CD4-positive, alpha-beta T cell treated with Interleukin-4 for 4 hours (primary cell): ENCODE measurements at places on chromosomes 2 and 18.

GRCh38 chr18:35348001-35348400 is 3.8 kb upstream of the ZNF24 start:
- DNase-seq = no peak

DNA sequence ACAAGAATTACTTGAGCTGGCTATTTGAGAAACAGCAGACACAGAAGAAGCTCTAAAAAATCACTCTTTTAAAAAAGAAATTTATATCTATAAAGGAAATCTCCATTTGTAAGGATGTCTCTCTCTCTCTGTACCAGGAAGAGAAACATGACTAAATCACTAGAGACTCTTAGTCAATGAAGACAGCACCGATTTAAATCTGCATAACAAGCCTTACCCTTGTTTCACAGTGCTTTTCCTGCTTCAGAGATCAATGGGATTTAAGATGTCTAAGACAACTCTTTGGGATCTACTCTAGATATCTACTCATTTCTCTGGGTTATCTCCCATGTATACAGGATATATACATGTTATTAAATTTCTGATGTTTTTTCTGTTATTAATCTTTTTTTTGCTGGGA is 359.2 kb upstream of the RND3 start:
- no peak for DNase-seq

- no peak for DNase-seq
These were observed 255.5 kb downstream of the RIT2 start for GRCh38 chr18:42860011-42860410.

DNA sequence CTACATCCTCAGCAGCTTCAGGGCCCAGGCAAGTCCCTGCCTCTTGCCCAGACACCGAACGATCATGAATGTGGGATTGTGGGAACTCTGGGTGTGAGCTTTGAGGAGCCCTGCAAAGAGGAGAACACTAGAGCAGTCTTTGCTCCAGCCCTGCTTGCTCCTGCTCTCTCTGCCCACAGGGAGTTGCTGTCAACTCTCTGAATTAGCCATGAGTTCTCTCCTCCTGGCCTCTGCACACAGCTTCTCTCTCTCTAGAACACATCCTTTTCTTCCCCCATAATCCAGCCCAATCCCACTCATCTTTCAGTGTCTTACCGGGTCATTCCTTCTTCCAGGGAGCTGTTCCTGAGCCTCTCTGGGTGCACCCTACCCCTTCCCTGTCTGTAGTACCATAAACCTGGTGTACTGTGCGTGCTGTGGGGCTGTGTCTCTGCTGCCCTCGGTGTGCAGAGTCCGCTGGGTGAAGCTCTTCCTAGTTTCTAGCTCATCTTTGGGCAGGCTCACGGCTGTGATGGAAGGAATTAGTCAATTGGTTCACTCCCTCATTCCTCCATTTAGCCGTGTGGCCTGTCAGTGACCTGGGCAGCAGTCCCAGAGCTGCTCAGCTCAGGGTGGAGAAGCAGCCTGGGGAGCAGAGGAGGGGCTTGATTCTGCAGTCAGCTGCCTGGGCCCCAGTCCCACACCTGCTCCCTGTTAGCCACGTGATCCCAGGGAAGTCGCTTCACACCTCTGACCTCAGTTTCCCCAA is 132.9 kb upstream of the HDAC4 start:
- no peak for DNase-seq

- DNase-seq = no peak
These were observed 100.4 kb upstream of the CD226 start for GRCh38 chr18:70047931-70048603.

DNA sequence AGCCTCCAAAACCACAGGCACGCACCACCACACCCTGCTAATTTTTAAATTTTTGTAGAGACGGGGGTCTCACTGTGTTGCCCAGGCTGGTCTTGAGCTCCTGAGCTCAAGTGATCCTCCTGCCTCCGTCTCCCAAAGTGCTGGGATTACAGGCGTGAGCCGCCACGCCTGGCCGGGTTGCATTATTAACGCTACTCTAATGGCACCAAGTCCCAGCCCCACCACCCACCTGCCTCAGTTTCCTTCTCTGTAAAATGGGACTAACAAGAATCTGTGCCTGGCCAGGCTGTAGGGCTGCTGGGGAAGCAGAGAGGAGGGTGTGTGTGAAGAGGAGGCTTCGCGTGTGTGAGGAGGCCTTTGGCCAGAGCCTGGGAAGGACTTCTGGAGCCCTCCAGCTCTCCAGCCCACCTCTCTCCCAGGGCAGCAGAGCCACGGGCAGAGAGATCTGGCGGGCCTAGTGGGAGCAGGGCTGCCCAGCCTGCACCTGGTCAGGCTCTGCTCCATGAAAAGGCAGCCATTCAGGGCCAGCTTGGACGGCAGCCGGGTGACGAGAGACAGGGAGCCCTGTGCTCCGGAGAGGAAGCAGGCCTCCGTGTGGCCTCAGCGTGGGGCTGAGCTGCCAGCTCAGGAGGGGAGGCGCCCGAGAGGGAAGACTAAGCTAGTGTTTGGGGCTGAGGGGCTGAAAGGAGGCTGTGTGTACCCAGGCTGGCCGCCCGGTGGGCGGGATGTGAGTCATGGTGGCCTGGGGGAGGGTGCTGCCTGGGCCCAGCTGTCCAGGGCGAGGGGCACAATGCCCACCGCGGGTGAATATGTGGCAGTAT is 7.4 kb upstream of the B3GNT7 start:
- DNase-seq = no peak

GRCh38 chr2:17076533-17076932 is 410.9 kb upstream of the CYRIA start:
- DNase-seq = no peak

- DNase-seq = no peak
These were observed 94.2 kb upstream of the ALKAL2 start for GRCh38 chr2:381941-382727.

DNA sequence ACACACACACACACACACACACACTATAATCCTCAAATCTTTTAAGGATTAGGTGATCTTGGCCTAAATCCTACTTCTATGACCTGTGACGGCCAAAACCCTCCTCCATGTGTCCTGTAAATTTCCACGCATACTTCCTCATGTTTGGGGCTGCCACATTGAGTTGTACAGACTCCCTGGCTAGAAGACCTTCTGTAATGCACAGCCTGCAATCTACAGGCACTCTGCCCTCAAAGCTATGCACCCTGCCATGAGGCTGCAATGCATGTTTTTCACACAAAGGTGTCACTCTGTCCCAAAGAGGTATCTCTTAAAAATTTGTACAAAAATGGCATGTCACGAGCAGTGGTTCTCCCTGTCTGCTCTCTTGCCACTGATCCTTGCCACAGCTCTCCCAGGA is 26.4 kb upstream of the B4GALT6 start:
- DNase-seq = no peak

DNA sequence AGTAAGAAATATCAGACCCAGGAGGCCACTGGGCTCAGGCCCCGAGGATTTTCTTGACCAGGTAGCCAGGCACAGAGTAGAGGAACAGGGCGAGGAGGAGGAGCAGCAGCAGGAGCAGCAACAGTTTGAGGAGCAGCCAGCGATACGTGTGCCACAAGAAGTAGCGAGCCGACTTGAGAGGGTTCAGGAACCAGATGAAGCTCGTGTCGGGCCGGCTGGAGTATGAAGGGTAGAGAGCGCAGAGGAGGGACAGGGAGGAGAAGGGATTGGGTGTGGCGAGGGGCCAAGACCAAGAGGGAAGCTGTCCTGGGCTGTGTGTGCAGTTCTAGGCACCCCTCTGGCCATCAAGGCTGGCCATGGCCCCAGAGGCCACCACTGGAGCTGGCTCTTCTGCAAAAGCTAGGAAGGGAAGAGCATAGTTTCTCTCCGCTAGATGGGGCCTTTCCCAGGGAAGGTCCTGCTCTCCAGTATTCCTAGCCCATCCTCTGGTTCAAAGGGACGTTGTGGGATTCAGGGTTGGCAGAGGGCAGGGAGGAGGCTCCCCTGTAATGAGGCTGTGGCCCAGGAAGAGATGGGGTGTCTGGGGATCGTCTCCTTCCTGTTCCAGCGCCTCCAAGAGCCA is 17.8 kb downstream of the OTOF start:
- no peak for DNase-seq

GRCh38 chr2:179250848-179251504 is 13.7 kb downstream of the SESTD1 start:
- DNase-seq = no peak

GRCh38 chr2:31973665-31974064 is 37.1 kb downstream of the MEMO1 start:
- no peak for DNase-seq

- DNase-seq = no peak
These were observed 110.8 kb downstream of the TDRD15 start for GRCh38 chr2:21234464-21235120.

DNA sequence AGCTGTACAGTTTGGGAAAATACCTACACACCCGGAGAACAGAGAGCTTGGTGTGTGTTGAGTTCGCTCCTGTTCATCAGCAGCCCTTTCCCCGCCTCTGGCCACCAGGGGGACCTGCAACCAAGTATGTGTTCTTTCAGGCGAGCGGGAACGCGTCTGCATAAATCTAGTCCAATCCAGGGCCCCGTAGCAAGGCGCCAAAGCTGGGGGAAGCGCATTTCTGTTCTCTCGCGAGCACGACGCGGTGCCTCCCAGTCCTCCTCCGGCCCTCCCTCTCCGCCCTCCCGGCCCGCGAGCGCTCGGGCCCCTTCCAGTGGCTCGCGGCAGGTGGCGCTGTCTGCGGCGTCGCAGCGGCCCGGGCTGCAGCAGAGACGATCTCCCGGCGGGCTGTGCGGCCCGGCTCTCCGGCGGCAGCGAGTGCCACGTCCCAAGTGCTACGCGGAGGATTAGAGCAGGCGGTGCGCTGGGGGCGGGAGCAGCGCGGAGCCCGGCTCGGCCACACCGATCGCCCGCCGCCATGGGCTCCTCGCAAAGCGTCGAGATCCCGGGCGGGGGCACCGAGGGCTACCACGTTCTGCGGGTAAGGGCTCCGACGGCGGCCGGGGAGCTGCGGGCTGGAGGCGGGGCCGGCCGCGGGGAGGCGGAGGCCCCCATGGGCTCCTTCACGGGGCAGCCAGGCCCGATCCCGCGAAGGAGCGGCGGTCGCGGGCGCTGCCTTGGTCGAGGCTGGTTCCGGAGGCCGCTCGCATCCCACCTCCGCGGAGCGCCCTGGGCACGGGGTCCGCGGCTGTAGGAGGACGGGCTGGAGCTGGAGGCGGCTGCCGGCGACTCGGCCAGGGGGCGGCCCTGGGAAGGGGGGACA is at the start of gene GORASP2:
TSS of gene GORASP2 (plus strand) at position 430 of the 862 bp plus-strand sequence. CDS start at position 518, 88 bp downstream.
- peak; percentile 99 for DNase-seq

DNA sequence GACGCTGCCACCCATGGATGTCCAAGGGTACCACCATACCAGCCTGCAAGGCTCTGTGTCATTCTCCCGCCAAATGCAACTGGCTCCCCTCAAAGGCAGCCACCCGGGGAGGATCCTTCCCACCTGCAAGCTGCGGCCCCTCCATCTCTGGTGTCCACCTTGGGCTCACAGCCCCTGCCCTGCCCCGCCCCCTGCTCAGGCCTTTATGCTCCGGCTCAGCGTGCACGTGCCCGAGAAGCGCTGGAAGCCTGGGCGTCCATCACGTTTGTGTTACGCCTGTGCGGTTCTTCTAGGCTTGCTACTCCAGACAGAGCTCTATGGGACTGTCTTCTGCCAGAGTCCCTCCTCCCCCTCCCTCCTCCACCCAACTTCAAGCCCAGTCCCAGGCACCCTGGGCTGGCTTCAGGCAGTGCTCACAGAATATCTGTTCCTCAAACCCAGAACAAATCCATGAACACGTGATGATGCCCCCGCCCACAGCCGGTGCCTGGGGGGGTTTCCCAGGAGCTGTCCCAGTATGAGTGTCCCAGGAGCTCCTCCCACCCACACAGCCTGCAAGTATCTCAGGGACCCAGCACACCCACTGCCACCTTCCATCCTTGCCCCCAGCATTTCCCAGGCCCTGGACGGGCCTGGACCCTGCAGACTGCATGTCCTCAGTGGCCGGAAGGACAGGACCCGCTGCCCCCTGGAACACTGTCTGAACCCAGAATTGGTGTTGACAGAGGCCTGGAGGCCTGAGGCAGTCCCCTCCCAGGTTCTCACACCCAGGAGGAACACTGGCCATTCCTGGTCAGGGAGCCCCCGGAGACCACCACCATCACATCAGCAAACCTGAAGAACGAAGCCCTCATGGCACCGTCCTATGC is 30.3 kb downstream of the KIF1A start:
- no peak for DNase-seq

- no peak for DNase-seq
These were observed 7.7 kb downstream of the LOXL3 start for GRCh38 chr2:74546004-74546403.

DNA sequence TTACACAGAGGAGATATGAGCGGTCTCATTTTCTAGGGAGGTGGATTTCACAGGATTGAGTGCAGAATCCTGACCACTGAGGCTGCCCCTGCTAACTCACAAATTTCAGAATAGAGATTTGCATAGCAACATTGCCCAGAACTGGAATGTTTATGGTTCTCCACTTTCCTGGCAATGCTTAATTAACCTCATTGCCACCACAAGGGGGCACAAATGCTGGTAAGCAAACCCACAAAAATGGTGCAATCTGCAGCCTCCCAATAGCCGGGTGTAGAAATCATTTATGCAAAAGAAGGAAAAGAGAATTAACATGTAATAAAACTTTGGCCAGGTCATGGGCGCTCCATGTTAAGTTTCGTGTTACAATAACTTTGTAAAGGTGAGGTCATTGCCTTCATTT is 112.4 kb downstream of the CYRIA start:
- peak; percentile 6 for DNase-seq

- no peak for DNase-seq
These were observed 114.9 kb downstream of the TCF4 start for GRCh38 chr18:55473058-55473457.

DNA sequence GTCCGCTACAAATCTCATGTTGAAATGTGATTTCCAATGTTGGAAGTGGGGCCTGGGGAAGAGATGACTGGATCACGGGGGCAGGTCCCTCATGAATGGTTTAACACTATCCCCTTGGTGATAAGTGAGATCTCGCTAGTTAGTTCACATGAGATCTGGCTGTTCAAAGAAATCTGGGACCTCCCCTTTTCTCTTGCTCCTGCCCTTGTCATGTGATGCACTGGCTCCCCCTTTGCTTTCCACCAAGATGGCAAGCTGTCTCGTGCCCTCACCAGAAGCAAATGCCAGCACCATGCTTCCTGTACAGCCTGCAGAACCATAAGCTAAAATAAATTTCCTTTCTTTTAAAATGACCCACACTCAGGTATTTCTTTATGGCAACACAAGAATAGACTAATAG is 57.3 kb upstream of the C2orf15 start:
- DNase-seq = no peak

DNA sequence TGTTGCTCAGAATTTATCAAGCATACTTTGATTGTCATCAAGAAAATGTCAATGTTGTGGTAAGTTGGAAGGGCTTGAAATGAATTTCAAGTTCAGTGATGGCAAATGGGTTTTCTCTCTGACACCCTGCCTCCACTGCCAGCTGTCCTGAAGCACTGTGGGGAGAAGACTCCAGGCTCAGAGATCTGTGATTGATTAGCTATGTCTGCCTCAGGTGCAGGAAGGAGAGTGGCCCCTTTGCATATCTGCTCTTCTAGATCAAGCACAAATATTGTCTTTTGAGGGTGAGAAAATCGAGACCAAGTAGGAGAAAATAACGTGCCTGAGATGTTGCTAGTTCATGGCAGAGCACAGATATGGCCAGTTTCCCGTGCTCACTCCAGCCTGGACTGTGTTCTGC is 178.8 kb upstream of the GLI2 start:
- DNase-seq = no peak

GRCh38 chr2:164068063-164068462 is 332.3 kb upstream of the FIGN start:
- no peak for DNase-seq
